ENCODE measurements at places on chromosomes 6 and 20.
A peak's percentile ranks its signal among the peaks of the same experiment; 100 is the strongest.

DNA sequence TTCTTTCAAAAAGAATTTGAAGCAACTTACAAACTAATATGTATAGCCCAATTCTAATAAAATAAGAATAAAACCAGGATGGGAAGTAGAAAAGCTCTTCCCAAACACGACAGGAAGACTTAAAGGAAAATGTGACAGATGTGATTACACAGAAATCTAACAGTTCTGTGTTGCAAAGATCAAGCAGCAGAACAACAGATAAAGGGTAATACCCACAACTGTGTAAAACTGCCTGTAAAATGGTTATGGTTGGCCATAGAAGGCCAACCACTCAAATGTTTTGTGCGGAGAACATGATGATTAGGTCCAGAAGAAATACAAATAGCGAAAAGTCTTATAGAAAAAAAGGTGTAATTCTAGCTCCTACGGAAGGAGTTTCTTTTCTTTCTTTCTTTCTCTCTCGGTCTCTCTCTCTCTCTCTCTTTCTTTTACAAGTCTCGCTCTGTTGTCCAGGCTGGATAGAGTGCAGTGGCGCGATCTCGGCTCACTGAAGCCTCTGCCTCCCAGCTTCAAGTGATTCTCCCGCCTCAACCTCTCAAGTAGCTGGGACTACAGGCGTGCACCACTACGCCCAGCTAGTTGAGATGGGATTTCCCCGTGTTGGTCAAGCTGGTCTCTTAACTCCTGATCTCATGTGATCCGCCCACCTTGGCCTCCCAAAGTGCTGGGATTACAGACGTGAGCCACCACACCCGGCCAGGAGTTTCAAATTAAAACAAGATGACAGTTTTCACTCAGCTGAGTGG, 128.5 kb downstream of the QRSL1 start:
- no peak for DNase-seq

DNA sequence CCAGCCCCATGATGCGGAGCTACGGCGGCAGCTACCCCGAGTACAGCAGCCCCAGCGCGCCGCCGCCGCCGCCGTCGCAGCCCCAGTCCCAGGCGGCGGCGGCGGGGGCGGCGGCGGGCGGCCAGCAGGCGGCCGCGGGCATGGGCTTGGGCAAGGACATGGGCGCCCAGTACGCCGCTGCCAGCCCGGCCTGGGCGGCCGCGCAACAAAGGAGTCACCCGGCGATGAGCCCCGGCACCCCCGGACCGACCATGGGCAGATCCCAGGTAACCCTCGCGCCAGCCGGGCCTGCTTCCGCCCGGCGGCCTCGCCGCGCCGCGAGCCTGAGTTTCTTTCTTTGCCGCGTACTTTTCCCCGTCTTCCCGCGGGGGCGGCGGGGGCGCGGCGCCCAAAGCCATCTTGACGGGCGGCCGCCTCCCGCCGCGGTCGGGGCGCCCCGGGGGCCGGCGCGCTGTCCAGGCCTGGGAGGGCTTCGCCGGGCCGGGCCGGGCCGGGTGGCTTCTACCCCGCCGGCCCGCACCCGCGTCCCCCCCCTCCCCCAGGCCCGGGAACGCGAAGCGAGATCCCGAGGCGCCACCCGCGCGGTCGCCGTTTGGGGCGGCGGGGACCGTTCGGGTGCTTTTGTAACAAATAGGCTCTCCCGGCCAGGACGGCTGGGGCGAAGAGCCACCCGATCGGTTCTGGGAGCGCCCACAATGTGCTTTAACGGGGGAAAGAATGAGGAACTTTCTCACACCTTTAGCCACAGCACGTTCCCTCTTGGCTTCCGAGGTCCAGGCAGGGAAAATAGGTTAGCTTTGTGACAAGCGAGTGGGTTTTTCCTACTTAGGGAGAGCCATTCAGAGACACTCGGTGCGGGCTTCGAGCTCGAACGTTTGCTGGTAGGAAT, 2.3 kb downstream of the ARID1B start:
- DNase-seq, result peak; percentile 81

- no peak for DNase-seq
Observed at GRCh38 chr6:3359101-3359752, 97.6 kb downstream of the SLC22A23 start.

GRCh38 chr20:58892141-58892931, 39.8 kb downstream of the GNAS start:
- DNase-seq, result peak; percentile 81

DNA sequence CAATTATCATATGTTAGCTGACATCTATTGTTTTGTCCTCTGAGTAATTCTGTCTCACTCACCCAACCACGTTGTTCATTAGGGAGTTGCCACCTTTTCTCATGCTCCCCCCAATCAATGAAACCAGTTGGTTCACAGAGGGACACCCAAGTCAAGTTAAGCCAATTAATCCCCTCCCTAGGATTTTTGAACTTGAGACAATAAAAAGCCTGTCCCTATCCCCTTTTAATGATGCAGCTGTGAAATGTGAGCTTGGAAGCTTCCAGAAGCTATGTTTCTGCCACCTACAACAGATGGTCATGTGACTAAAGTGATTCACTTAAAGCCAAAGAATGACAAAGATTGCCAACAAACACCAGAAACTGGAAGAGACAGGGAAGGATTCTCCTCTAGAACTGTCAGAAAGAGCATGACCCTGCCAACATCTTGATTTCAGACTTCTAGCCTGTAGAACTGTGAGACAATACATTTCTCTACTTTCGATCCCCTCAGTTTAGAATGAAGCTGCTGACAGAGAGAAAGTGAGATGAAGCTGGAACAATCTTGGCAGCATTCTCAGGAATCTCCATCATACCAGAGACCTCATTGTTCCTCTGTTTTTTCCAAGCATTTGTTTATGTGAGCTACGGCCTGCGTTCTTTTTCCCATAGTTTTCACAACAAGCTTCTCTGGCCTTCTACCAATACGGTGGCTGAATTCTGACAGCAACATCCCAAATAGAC, 57.8 kb upstream of the TPD52L1 start:
- DNase-seq, result no peak
